ENCODE measurements at places on chromosomes 5 and 9. TPM values are rescaled to one million over a fixed set of nuclear protein-coding genes. Genes with fewer than 3 reads are reported as not detected.

FCN2 gene
- not detected for total RNA-seq

GRCh38 chr5:54860321-54860720, 125.1 kb downstream of the ESM1 start:
- H3K36me3 ChIP-seq = no peaks in the 10 kb centered on the region
- no peak for DNase-seq
- H3K27me3 ChIP-seq = no peaks in the 10 kb centered on the region
- H3K4me1 ChIP-seq = peaks cover 10% of the 10 kb centered on the region
- H3K27ac ChIP-seq = no peak overlapping the region

SLC1A1 gene
- total RNA-seq = 7.5 TPM

GRCh38 chr9:81894891-81895290, 33.3 kb upstream of the SPATA31D4 start:
- H3K36me3 ChIP-seq = no peaks in the 10 kb centered on the region
- H3K4me3 ChIP-seq = no peak overlapping the region
- peaks cover 12% of the 10 kb centered on the region for H3K4me1 ChIP-seq
- H3K27ac ChIP-seq = no peak overlapping the region
- no peaks in the 10 kb centered on the region for H3K27me3 ChIP-seq

DNA sequence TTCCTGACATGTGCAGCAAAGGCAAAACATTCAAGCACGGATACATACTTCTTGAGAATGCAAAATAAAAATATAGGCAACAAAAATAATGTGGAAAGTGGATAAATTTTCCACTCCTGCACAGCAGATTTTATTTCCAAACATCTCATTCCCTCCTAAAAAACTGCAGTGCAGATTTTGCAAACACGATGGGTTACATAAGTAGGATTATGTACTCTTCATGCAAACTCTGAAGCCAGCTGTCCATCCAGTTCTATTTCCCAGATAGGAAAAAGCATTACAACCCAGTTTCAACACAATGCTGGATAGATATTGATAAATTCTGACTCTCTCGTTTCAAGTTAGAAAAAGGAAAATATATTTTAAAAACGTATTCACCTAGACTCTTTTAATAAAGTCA, 52.7 kb upstream of the CCNG1 start:
- H3K36me3 ChIP-seq = no peaks in the 10 kb centered on the region
- no peaks in the 10 kb centered on the region for H3K4me1 ChIP-seq
- no peak overlapping the region for H3K4me3 ChIP-seq
- no peak for DNase-seq
- H3K27ac ChIP-seq = no peak overlapping the region
- no peaks in the 10 kb centered on the region for H3K27me3 ChIP-seq

DNA sequence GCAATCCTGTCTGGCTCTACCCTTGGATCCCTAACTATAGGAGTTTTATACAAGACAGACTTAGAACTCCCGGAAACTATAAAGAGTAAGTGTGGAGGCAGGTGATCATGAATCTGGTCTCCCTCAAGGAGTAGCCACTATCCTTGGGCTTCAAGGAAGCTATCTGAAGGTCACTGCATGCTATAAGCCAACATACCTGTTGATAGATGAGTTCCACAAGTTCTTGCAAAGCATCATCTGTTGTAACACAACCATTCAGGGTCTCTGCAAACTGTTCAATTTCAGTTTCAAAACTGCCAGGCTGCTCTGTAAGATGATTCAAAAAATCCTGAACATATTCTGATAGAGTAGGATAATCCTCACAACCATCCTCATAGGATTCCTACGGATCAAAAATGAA, 9.3 kb downstream of the PAIP1 start:
- H3K4me1 ChIP-seq = no peaks in the 10 kb centered on the region
- peaks cover 8% of the 10 kb centered on the region for H3K36me3 ChIP-seq
- H3K27me3 ChIP-seq = no peaks in the 10 kb centered on the region
- H3K27ac ChIP-seq = no peak overlapping the region
- no peak overlapping the region for H3K4me3 ChIP-seq
- DNase-seq = no peak

DNA sequence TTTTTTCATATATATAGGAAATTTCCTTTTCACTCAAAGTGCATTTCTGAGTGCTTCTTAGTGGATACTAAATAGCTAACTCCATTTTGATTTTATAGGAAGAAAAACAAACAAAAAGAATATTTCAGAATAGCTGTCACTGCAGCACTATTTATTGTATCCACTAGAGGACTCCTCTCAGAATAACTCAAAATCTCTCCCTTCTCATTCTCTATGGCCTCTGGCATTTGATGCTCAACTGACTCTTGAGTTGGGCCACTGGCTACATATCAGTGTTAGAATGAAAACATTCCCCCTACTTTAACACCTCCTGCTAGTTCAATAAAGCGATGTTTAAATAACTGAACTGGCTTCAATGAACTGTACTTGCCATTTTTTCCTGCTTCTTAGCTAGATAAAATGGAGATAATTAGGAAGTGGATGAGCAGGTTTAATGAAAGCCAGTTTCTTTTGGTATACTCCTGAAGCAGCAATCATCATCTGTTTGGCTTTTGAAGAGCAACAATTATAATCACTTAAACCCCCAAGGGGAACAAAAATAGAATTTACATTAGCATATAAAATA, 16.6 kb upstream of the ELAVL2 start:
- H3K27me3 ChIP-seq = no peaks in the 10 kb centered on the region
- H3K27ac ChIP-seq = no peak overlapping the region
- H3K4me3 ChIP-seq = no peak overlapping the region

- peak overlapping the region; percentile 47 for H3K27ac ChIP-seq
- no peaks in the 10 kb centered on the region for H3K27me3 ChIP-seq
- H3K4me1 ChIP-seq = peaks cover 86% of the 10 kb centered on the region
- no peak for DNase-seq
- H3K36me3 ChIP-seq = no peaks in the 10 kb centered on the region
Observed at GRCh38 chr5:143350751-143351602, 52.5 kb downstream of the NR3C1 start.

GRCh38 chr9:8701904-8702303, 902.3 kb upstream of the DMAC1 start:
- H3K36me3 ChIP-seq = no peaks in the 10 kb centered on the region
- no peak for DNase-seq
- H3K27me3 ChIP-seq = no peaks in the 10 kb centered on the region
- no peak overlapping the region for H3K4me3 ChIP-seq
- no peak overlapping the region for H3K27ac ChIP-seq
- H3K4me1 ChIP-seq = no peaks in the 10 kb centered on the region

GRCh38 chr5:177382423-177383029, 1.7 kb upstream of the SLC34A1 start:
- H3K27ac ChIP-seq = no peak overlapping the region
- no peaks in the 10 kb centered on the region for H3K27me3 ChIP-seq
- no peaks in the 10 kb centered on the region for H3K4me1 ChIP-seq
- no peaks in the 10 kb centered on the region for H3K36me3 ChIP-seq
- no peak for DNase-seq
- H3K4me3 ChIP-seq = no peak overlapping the region

LHX3 gene
- total RNA-seq = not detected

TTF1 gene
- total RNA-seq = 10.7 TPM

GRCh38 chr9:22913026-22913425, 466.4 kb downstream of the DMRTA1 start:
- DNase-seq = no peak
- no peaks in the 10 kb centered on the region for H3K4me1 ChIP-seq
- no peaks in the 10 kb centered on the region for H3K27me3 ChIP-seq
- H3K27ac ChIP-seq = no peak overlapping the region
- no peak overlapping the region for H3K4me3 ChIP-seq

DNA sequence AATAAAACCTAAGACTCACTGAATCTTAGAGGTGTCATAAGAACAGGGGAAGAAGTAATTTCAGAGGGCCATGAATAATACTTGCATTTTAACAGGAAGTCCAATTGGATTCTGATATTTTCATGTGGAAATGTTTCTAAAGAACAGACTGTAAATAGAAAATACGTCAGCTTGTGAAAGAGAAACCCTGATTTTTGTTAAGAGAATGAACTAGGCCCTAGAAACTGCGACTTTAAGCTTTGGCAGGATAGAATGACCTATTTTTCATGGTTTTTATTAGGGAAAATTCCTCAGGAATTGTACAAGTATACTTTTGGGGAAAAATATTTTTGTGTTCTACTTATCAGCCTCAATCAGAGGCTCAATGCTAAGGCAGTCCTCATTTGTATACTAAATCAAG, 215.5 kb upstream of the ACTBL2 start:
- H3K4me3 ChIP-seq = no peak overlapping the region
- H3K27ac ChIP-seq = peak overlapping the region; percentile 48
- H3K36me3 ChIP-seq = no peaks in the 10 kb centered on the region
- H3K4me1 ChIP-seq = peaks cover 9% of the 10 kb centered on the region
- H3K27me3 ChIP-seq = no peaks in the 10 kb centered on the region

DNA sequence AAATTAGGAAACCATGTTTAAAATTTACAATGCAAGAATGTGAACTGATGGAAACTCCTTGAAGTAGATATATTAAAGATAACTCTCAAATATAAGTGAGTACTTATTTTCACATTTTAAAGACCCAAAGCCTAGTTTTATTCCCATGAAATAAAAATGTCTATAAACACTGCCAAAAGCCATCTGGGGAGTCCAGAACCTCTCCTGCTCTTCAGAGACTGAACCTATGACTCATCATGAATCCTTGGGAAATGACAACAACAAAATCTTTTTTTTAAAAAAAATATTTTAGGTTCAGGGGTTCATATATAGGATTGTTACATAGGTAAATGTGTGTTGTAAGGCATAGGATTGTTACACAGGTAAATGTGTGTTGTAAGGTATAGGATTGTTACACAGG, 33.8 kb upstream of the FYB1 start:
- H3K27ac ChIP-seq = no peak overlapping the region
- no peaks in the 10 kb centered on the region for H3K4me1 ChIP-seq
- no peak overlapping the region for H3K4me3 ChIP-seq
- no peaks in the 10 kb centered on the region for H3K36me3 ChIP-seq

DNA sequence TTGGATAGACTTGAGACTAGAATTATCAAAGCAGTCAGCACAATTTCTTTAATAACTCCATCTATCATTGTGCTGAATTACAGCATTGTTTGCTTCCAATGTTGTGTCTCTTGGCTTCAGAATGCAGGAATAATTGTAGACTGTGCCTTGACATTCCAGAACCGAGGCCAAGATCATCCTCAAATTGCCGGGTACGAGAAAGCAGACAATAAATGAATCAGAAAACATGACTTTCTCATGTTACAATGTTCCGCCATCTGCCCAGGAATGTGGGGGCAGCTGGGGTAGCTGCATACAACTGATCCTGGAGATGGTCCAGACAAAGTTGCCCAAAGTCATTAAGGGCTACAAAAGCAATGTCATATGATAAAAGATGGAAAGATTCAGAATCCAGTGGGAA, 206.2 kb upstream of the SGCD start:
- no peaks in the 10 kb centered on the region for H3K27me3 ChIP-seq
- no peak overlapping the region for H3K27ac ChIP-seq
- no peaks in the 10 kb centered on the region for H3K36me3 ChIP-seq
- no peaks in the 10 kb centered on the region for H3K4me1 ChIP-seq

ARL14EPL gene
- not detected for total RNA-seq

OTP gene
- total RNA-seq = not detected

- no peaks in the 10 kb centered on the region for H3K36me3 ChIP-seq
- no peak overlapping the region for H3K4me3 ChIP-seq
- no peaks in the 10 kb centered on the region for H3K27me3 ChIP-seq
- peak overlapping the region; percentile 35 for H3K27ac ChIP-seq
Observed at GRCh38 chr5:125575891-125576505, 829.6 kb upstream of the ZNF608 start.

SLC28A3 gene
- not detected for total RNA-seq

OR13C9 gene
- not detected for total RNA-seq

DNA sequence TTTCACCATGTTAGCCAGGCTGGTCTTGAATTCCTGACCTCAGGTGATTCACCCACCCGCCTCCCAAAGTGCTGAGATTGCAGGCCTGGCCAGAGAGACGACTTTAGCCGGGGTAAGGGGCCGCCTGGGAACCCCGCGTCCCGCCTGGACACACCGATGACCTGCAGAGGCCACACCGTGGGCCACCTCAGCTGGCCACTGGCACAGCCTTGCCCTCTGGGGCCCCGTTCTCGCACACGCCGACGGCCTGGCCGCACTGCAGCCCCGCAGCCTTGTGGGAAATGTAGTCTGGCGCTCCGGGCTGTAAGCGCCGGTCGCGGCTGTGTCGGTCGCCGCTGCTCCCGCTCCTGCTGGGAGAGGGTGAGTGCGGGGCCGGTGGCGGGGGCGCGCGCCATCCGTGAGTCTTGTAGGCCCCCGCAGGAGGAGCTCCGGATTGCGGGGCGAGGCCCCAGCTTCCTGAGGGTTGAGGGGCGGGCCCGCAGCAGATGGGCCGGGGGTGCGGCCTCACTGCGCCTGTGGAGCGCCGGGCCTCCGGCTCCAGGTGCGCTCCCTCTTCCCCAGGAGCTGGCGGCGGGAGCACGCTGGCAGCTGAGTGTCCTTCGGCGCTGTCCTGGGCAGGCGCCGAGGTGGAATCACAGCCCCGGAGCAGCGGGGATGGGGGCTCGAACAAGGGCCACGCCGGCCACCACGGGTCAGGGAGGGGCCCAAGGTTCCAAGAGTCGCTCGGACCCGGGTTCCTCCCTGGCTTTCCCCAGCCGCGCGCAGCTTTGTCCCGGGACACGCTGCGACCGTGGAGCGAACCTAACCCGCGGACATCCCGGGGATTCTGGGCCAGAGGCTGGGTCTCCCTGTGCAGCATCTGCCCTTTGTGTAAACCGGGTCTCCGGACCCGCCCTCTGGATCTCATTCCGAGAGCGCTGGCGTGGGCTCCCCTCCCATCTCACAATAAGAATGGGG, at the start of gene ZFP2:
TSS of gene ZFP2 (plus strand) at position 299 of the 957 bp plus-strand sequence. CDS start 35,401 bp downstream, outside the sequence.
- H3K27ac ChIP-seq = peak within 1 kb of the TSS; percentile 82
- H3K27me3 ChIP-seq = no peaks in the 10 kb centered on the region
- DNase-seq = peak; percentile 72
- H3K4me3 ChIP-seq = peak within 1 kb of the TSS; percentile 87

- H3K27me3 ChIP-seq = no peaks in the 10 kb centered on the region
- H3K4me3 ChIP-seq = no peak overlapping the region
- no peak for DNase-seq
- no peaks in the 10 kb centered on the region for H3K36me3 ChIP-seq
- H3K4me1 ChIP-seq = no peaks in the 10 kb centered on the region
Observed at GRCh38 chr5:97628807-97629206, 445.8 kb upstream of the RIOK2 start.

CXCL14 gene
- 9.1 TPM for total RNA-seq

Measured in sigmoid colon (tissue), 7 donors.